ENCODE measurements at places on chromosomes 1 and 21.
A peak's percentile ranks its signal among the peaks of the same experiment; 100 is the strongest.

DNA sequence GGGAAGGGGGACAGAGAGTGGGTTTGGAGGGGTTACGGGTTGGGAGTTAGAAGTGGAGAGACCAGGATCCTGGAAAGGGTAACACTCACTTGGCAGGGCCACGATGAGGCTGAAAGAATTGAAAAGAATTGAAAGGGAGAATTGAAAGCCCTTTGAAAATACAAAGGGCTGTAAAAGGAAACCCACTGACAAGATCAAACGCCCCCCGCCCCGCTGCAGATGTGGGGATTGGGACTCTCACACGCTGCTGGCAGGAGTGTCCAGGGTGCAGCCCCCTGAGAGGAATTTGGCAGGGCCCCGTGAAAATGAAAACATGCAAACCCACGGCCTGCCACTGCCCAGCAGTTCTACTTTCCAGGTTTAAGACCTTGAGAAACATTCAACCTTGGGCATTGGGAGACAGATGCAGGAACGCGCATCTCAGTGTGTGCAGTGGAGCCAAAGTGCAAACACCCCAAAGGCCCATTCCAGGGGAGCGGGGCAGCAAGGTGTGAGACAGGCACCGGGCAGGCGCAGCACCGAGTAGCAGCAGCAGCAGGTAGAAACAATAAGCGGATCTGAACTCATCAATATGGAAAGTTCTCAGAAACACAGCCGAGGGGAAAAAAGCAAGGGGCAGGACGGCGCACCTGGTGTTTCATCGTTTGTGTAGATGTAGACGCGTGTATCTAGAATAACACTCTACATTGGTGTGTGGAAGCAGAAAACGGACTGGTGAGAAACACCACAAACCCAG lies 8.3 kb upstream of the TNFRSF1B start:
- no peak for DNase-seq

GRCh38 chr1:1398677-1399186 lies 403 bp downstream of the CCNL2 start:
- DNase-seq = no peak

DNA sequence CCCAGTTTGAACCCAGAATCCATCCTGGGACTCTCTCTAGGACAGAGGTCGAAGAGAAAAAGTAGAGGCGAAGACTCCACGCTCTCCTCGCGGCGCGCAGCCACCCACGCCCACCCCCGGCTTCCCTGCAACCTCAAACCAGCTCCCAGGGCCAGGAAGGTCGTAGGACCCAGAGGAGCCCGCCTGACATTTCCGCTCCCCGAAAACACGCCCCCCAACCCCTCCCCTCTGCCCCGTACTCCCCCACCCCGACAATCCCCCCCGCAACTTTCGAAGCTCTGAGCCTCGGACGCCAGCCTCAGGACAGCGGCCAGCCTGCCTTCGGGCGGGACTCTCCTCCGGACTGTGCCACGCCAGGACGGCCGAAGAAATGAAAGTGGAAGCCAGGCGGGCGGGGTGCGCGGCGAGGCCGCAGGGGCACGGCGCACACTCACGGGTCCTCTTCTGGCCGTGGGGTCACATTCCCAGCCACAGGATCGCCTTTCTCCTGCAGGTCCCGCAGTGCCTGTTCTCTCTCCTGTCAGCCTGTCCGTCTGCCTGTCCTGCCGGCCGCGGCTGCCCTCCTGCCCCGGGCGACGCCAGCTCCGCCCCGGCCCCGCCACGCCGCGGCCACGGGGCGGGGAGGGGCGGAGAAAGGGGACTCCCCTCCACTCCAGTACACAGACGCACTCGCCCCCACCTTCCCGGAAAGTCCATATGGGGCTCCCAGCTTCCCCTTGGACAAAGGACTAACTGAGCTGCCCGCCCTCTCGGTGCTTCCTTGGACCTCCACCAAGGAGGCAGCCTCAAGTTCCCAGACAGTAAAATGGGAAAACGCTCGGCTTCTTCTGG lies at the start of gene MOB3C:
Gene MOB3C (minus strand): TSS at position 535 of the 831 bp plus-strand sequence. CDS start 3,490 bp downstream, outside the sequence.
- peak; percentile 73 for DNase-seq

GRCh38 chr1:234778221-234779159 lies 168.5 kb upstream of the IRF2BP2 start:
- DNase-seq = peak; percentile 32

GRCh38 chr1:235597867-235598553 lies 51.6 kb downstream of the GNG4 start:
- no peak for DNase-seq

DNA sequence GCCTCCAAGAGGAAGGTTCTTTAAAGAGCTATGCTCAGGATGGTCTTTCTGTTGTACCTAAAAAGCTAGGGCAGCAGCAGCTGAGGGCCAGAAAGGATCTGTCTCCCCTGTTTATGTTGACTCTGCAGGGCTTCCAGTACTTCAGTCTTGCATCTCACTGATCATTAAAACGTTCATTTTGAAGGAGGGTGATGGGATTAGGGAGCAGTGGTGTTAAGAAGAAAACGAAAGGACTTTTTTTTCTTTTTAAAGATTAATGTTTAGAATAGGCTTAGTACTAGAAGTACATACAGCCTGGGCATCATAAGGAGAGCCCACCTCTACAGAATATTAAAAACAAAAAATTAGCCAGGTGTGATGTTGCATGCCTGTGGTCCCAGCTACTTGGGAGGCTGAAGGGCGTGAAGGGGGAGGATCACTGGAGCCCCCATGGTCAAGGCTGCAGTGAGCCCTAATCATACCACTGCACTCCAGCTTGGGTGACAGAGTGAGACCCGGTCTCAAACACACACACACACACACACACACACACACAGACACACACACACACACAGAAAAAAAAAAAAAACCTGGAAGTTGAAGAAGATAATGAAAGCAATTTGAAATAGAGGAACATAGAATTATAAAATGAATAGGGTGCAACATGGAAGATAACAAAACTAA lies 2.9 kb downstream of the CR1L start:
- no peak for DNase-seq
